Stimulated activated CD4-positive, alpha-beta T cell treated with anti-CD3 and anti-CD28 coated beads, Interleukin-1b, Interleukin-23, amount 100 ng/mL, for 4 hours (primary cell): ENCODE measurements at places on chromosomes 7 and 10.

DNA sequence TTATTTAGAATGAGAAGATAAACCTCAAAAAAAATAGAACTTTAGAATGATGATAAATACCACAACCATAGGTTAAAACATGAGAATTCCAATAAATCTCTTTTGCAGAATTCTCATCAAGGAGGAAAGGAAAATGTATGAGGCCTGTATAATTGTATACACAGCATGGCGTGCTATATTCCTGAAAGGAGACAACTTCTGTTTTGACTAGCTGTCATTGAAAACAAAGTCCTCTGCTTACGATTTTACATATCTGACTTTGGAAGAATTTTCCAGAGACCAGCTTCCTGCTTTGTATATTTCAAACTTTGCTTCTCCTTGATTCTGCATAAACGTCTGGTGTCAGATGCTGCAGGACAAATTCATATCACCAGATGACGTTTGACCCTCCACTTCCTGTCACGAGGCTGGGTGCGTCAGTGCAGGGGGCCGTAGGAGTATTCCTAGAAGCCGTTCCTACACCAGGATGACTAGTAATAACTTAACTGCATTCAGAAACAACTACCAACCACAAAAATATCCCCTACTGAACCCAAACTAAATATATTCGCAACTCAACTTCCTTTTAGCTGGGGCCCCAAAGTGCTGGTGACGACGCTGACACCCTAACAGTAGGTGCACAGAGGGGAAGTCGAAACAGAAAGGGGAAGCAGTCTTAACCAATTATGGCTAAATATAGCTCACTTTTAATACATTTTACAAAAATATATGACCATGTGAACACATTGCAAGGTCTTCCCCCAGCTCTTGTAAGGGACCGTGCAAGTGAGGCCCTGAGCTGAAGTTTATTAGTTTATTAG is 178.6 kb upstream of the INHBA start:
- peak; percentile 55 for DNase-seq

DNA sequence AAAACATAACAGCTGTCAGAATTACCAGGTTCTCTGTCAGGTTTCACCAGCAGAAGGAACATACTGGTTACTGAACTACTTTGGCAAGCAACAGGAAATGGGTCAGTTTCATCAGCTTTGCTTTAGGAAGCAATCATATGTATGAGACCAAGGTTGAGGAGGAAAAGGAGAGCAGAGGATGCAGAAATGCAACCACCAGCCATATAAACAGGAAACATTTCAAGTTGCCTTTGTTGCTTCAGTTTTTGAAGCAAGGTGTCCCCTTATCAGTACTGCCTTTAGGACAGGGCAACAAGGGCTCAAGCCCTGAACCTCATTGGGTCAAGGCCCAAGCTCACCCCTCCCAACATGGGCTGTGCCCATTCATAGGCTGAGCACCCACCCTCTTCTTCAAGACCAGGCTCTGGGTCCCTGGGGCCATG is 10.2 kb downstream of the HIPK2 start:
- DNase-seq, result no peak

DNA sequence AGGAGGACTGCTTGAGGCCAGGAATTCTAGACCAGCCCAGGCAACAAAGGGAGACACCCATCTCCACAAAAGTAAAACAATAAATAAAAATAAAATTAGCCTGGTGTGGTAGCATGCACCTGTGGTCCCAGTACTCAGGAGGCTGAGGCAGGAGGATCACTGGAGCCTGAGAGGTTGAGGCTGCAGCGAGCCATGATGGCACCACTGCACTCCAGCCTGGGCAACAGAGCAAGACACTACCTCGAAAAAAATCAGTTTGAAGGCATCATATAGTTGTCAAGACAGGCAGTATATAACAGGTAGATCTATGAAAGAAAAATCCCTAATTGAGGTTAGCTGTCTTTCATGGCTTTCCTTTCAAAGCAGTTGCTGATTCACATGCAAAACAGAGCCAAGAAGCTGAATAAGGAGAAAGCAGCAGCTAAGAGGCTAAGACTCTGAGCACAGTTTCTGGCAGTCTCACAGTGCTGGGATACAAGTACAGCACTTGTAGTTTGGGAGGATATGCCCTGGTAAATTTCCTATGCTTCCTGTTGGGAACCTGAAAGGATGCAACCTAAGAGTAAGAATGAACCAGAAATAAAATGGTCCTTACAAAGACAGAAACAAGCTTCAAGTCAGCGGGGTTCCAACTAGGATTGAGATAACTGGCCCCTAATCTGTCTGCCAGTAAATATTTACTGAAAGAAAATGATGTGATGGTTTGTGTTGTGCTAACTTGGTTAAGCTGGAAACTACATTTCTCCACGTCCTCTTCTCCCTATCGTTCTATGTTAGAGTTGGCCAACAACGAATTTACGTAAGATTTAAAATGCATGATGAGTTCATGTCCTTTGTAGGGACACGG is 368.5 kb upstream of the HPS1 start:
- DNase-seq, result no peak

GRCh38 chr10:14459665-14460064 is 128.9 kb upstream of the FRMD4A start:
- no peak for DNase-seq

DNA sequence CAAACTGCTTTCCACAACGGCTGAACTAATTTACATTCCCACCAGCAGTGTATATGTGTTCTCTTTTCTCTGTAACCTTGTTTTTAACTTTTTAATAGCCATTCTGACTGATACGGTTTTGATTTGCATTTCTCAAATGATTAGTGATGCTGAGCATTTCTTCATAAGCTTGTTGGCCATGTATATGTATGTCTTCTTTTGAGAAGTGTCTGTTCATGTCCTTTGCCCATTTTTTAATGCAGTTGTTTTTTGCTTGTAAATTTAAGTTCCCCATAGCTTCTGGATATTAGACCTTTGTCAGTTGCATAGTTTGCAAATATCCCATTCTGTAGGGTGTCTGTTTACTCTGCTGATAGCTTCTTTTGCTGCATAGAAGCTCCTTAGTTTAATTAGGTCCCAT is 6.1 kb downstream of the ZNF786 start:
- DNase-seq, result no peak
